ENCODE measurements at places on chromosomes 2 and 18. TPM values are rescaled to one million over a fixed set of nuclear protein-coding genes. Genes with fewer than 3 reads are reported as not detected.

- no peak for DNase-seq
Observed at GRCh38 chr2:112926707-112927106, 15.7 kb downstream of the IL37 start.

GRCh38 chr18:45222180-45222579, 393.1 kb upstream of the SLC14A2 start:
- no peak for DNase-seq

DNA sequence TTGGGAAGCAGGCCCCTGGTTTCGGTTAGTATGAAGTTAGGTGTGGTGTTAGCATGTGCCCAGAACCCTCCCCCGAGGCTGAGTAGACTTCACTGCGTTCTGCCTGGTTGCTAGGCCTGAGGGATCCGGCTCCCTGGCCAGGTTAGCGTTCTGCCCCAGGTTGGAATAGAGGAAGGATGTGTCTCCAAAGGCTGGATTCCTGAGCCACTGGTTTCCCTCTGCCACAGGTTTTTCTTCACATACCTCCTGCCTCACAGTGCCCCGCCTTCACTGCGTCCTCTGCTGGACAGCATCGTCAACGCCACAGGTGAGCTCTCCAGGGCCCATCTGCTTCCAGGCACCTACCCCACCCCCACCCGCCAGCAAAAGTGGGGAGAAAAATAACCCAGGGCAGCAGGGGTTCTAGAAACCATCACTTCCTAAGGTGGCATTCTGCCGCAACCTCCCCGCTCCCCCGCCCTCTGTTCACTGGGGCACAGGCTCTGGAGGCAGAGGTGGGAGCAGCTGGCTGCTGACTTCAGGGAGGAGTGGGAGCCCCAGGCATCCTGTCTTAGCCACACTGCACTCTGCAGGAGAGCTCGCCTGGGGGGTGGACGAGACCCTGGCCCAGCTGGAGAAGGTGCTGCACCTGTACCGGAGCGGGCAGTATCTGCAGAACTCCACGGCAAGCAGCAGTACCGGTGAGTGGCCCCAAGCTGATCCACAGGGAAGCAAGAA, 7.1 kb downstream of the PKDCC start:
- no peak for DNase-seq

DNA sequence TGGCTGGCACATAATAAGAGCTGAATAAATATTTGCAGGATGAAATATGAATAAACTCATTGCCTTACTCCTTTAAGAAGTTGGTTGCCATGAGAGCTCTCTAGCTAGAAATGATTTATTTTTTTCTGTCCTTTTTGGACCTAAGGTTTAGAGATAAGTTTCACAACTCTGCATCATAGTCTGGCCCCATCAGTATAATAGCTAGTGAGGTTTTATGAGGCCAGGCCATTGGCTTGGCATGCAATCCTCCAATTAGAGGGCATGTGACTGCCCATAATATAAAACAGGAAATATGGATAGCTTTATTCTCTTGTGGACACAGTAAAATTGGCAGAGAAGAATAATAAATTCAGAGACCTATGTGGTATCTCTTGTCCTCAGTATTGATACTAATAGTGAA, 26.2 kb upstream of the INSIG2 start:
- DNase-seq, result no peak

DNA sequence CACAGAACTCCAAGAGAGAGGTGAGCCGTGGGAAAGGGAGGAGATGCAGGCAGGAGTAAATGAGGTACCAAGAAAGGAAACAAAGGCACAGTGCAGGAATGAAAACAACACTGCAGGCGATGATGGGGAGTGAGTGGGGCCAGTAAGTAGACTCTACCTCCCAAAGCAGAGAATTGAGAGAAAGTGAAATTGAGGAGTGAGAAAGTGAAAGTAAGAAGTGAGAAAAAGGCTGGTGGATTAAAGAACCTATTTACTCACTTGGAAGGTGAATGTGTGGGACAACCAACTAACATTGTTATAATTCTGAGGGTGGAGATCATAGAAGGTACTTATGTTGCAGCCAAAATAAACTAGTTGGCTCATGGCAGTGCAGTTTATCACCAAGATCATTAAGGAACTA, 193.1 kb upstream of the TMEM200C start:
- DNase-seq, result no peak

DNA sequence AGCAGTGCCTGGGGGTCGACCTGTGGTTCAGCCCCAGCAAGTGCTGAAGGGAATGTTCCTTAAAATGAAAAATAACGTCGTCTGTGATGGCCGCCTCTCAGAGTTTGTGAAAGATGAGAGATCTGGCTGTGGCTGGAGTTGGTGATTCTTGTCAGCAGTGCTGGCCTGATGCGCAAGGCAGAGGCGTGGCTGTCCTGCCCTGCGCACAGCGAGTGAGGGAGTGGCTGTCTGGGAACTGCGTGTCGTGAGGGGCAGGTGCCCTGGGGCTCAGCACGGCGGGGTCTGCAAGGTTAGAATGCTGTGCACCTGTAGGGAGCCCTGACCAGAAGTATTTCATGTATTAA, 8.8 kb downstream of the NFATC1 start:
- no peak for DNase-seq

GRCh38 chr18:76985156-76985950, 147.2 kb downstream of the MBP start:
- no peak for DNase-seq

- DNase-seq, result peak; percentile 73
Observed at GRCh38 chr2:67215214-67216055, 181.7 kb upstream of the ETAA1 start.

DNA sequence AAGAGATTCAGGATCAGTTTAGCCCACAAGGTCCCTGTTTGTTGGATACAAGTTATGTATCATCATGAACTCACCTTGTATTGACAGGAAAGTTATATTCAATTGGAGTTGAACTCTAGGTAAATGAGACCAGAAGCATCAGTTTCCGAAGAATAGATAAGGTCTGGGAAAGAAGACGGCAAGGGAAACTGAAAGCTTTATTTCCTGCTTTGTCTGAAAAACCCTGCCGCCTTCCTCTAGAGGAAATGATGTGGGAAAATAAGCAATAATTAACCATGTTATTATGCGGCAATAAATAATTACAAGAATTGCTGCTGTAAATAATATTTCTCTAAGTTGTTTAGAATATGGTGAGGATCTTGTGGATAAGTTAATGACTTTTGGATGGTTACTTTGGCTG, 32.0 kb downstream of the LPIN1 start:
- no peak for DNase-seq

GRCh38 chr2:240568678-240569522, 616 bp downstream of the RNPEPL1 start:
- peak; percentile 71 for DNase-seq

DNA sequence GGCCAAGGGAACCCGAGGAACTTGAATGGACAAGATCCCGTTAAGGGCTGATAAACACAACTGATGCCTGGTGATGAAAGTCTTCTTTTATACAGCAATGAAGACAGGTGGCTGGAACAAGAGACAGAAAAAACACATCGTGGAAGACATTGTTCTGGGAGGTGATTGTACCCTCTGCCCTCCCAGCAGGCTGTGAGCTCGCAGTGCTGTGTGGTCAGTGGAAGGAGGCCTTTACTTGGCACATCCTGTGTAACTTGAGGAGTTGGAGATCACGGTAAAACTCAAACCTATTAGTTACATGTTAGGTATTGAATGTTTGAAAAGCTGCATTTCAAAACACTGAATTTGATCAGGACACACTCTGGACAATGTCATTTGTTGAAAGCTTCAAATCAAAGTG, 249.9 kb upstream of the EPAS1 start:
- DNase-seq, result no peak

GRCh38 chr2:230690439-230690838, 22.2 kb upstream of the CAB39 start:
- DNase-seq, result peak; percentile 35

Gene LINC00305
- not detected for total RNA-seq

Gene THUMPD2
- 15.8 TPM for total RNA-seq

Gene RELCH
- 27.1 TPM for total RNA-seq

Gene SCG2
- 3.0 TPM for total RNA-seq

Gene REL
- 2.7 TPM for total RNA-seq

Gene TUBA4B
- not detected for total RNA-seq

Gene FAP
- 6.9 TPM for total RNA-seq
